Large intestine (tissue), 12 donors: ENCODE measurements at places on chromosomes 5 and 9.

- no peak for DNase-seq
Observed at GRCh38 chr5:608429-609370, 3.4 kb upstream of the CEP72 start.

DNA sequence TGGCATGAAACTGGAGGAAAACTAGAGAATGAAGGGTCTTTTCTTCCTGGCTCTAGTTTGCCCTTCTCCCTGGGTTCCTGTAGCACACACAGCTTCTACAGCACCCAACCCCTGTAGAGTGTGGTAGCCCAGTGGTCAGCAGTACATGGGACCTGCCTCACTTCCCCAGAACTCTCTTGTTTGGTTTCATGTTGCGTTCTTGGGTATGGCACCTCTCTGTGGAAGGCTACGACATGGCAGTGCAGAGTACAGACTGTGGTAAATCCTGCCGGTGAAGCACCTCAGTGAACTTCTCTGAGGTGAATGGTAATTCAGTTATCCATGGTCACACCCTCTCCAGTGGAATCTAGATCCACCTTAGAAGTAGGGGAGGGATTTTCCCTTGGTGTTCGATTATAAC is 105.5 kb downstream of the TLR4 start:
- no peak for DNase-seq

DNA sequence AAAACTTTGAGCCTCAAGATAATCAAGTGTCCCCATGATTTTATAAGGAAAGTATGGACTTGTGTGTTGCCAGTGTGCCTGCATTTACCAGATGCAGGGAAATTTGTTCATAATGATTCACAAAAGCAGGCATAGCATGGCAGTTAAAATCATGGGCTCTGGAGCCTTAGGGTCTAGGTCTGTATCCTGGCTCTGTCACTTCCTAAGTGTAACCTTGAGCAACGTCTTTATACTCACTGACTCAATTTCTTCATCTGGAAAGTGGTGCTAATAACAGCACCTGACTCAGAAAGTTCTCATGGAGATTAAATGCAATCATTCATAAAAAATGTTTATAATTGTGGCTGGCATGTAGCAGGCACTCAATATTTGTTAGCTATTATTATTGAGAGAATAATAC is 234.9 kb downstream of the SAXO1 start:
- no peak for DNase-seq

GRCh38 chr5:138102454-138103318 is 18.9 kb downstream of the WNT8A start:
- peak; percentile 62 for DNase-seq

DNA sequence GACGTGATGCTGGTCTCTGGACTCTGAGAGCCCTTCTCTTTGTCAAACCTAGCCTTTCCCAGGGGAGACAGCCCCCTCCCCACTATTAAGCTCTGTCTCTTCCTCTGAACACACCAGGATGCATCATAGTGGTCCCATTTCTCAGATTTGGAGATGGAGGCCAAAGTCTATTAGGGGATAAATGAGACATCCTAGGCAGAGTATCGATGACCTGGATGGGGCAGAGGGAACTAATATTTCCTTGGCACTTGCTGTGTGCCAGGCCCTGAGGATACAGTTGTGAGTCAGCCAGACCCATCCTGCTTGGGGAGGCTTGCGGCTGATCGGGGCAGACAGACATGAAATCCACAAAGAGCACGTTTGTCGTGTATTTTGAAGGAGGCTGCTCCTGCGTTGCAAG is 5.2 kb downstream of the DNM1 start:
- no peak for DNase-seq
